Left lung (tissue), 14 donors: ENCODE measurements at places on chromosomes 11 and 22. TPM values are rescaled to one million over a fixed set of nuclear protein-coding genes. Genes with fewer than 3 reads are reported as not detected.

Gene B3GAT1
- polyA plus RNA-seq = 0.99 TPM

DNA sequence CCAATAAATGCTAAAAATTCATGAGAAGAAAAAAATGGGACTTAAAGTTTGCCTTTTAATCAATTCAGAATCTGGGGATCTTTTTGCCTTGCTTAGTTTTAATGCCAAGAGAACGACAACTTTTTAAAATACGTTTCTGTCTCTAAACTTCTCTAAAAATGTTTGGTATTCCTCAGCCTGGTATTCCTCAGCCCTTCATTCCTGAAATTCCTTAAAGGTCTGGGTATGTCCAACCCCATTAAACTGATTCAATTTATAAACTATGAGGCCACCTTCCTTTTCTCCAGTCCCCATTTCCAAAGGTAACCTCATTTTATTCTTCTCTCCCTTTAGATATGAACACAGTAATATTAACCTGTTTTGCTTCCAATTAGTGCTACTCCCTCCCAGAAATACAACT, 16.6 kb downstream of the POLA2 start:
- DNase-seq = no peak
- H3K27me3 ChIP-seq = no peaks in the 10 kb centered on the region
- H3K27ac ChIP-seq = no peak overlapping the region
- peaks cover 44% of the 10 kb centered on the region for H3K36me3 ChIP-seq

Gene FZD4
- polyA plus RNA-seq = 25.7 TPM

DNA sequence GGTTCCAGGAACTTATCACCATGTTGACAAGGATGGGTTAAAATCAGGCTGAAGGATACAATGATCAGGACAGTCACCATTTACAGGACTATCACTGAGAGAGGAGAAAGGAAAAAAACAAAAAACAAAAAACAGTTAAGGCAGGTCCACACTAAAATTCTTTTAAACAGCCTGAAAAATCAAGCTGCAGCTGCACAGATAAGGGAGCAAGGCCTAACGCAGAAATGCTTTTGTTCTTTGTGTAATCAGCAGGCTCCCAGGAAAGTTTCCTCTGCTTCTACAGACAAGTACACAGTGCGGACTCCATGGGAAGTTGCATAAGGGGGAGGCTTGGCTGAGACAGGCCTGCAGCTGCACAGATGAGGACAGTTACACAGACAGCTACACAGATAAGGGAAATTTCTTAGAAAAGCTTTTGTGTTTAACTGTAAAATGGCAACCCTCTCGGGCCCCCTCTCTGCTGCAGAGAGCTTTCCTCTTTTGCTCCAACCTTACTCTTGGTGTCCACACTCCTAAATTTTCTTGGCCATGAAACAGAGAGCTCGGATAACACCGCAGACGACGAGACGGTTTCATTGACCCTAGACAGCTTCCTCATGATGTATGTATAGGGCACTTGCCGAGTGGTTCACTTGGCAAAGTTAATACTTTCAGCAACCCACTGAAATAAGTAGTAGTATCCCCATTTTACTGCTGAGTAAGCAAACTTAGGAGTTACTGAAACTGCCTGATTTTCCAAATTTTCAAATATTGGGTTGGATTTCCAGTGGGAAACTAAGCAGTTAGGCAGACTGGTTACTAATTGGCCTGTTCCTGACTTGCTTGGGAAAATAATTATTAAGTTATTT, 45.5 kb downstream of the PIWIL3 start:
- no peaks in the 10 kb centered on the region for H3K36me3 ChIP-seq
- no peak overlapping the region for H3K4me3 ChIP-seq
- no peaks in the 10 kb centered on the region for H3K4me1 ChIP-seq
- peak; percentile 55 for DNase-seq
- no peaks in the 10 kb centered on the region for H3K27me3 ChIP-seq
- H3K27ac ChIP-seq = no peak overlapping the region

Gene HTR3B
- 0.20 TPM for polyA plus RNA-seq

GRCh38 chr11:70531281-70532065, 133.1 kb downstream of the CTTN start:
- no peak overlapping the region for H3K27ac ChIP-seq
- H3K36me3 ChIP-seq = no peaks in the 10 kb centered on the region
- no peak for DNase-seq
- H3K4me1 ChIP-seq = no peaks in the 10 kb centered on the region
- H3K27me3 ChIP-seq = no peaks in the 10 kb centered on the region
- H3K4me3 ChIP-seq = no peak overlapping the region

Gene GPHA2
- polyA plus RNA-seq = not detected

Gene APOBEC3H
- 0.23 TPM for polyA plus RNA-seq

Gene PTPMT1
- 36.1 TPM for polyA plus RNA-seq

Gene ART1
- not detected for polyA plus RNA-seq

GRCh38 chr11:75162954-75163353, 12.0 kb downstream of the SLCO2B1 start:
- H3K4me3 ChIP-seq = no peak overlapping the region
- no peaks in the 10 kb centered on the region for H3K27me3 ChIP-seq
- peak overlapping the region; percentile 70 for H3K27ac ChIP-seq
- H3K4me1 ChIP-seq = peaks cover 5% of the 10 kb centered on the region

DNA sequence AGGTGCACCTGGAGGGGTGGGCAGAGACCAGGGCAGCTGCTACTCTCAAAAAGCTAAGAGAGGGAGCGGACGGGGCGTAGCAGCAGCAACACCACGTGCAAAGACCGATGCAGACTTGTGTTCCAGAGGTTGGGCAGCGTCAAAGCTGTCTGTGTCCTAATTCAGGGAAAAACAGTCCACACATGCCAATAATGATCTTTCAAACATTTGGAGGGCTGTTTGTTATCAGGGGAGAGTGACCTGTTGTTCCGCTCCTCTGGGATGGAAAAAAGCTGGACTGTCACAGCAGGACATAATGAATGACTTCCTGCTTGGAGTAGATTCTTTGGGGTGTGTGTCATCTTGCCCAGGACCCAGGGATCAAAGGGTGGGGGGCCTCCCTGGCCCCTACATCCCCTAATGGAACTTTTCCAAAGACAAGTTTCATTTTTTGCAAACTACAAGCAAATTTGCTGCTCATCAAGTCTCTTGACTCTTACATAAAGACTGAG, 6.2 kb upstream of the FBLN1 start:
- H3K4me1 ChIP-seq = no peaks in the 10 kb centered on the region
- no peak for DNase-seq
- no peaks in the 10 kb centered on the region for H3K36me3 ChIP-seq
- H3K27ac ChIP-seq = peak overlapping the region; percentile 45
- H3K27me3 ChIP-seq = peaks cover 52% of the 10 kb centered on the region

GRCh38 chr11:34413263-34413662, 25.5 kb upstream of the CAT start:
- no peak overlapping the region for H3K27ac ChIP-seq
- H3K27me3 ChIP-seq = no peaks in the 10 kb centered on the region
- H3K36me3 ChIP-seq = no peaks in the 10 kb centered on the region
- H3K4me1 ChIP-seq = peaks cover 19% of the 10 kb centered on the region
- H3K4me3 ChIP-seq = no peak overlapping the region

GRCh38 chr11:17601256-17601671, 54.2 kb downstream of the OTOG start:
- no peaks in the 10 kb centered on the region for H3K36me3 ChIP-seq
- H3K4me1 ChIP-seq = no peaks in the 10 kb centered on the region
- no peak for DNase-seq
- no peak overlapping the region for H3K27ac ChIP-seq

Gene HYOU1
- polyA plus RNA-seq = 79.5 TPM

- H3K4me1 ChIP-seq = no peaks in the 10 kb centered on the region
- H3K36me3 ChIP-seq = no peaks in the 10 kb centered on the region
- peaks cover 15% of the 10 kb centered on the region for H3K27me3 ChIP-seq
- peak overlapping the region; percentile 49 for H3K27ac ChIP-seq
- H3K4me3 ChIP-seq = peak overlapping the region; percentile 21
Observed at GRCh38 chr11:122099374-122100036, 16.5 kb downstream of the BLID start.

GRCh38 chr11:75734491-75735180, 17.0 kb downstream of the MOGAT2 start:
- H3K27me3 ChIP-seq = no peaks in the 10 kb centered on the region
- no peaks in the 10 kb centered on the region for H3K36me3 ChIP-seq
- no peaks in the 10 kb centered on the region for H3K4me1 ChIP-seq
- no peak overlapping the region for H3K27ac ChIP-seq

DNA sequence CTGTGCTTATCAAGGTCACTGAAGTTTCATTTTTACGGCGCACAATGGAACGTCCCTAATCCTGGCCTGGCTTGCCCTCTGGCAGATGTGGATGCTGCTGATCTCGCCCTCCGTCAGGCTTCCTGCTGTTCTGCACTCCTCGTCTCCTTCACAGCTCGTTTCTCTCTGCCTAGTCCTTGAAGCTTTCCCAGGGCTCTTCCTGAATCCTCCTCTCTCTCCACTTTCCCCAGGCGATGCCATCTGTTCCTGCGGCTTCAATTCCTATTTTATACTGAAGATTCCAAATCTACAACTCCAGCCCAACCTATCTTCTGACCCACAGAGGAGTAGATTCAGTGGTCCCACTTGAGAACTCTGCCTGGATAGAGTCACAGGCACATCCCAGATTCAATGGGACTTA, 14.2 kb downstream of the SLC22A8 start:
- H3K27me3 ChIP-seq = no peaks in the 10 kb centered on the region
- H3K36me3 ChIP-seq = no peaks in the 10 kb centered on the region
- H3K4me3 ChIP-seq = no peak overlapping the region
- no peaks in the 10 kb centered on the region for H3K4me1 ChIP-seq
- no peak for DNase-seq
- H3K27ac ChIP-seq = no peak overlapping the region

GRCh38 chr11:74755395-74755995, 6.8 kb downstream of the RNF169 start:
- peaks cover 30% of the 10 kb centered on the region for H3K4me1 ChIP-seq
- peak overlapping the region; percentile 66 for H3K27ac ChIP-seq
- no peaks in the 10 kb centered on the region for H3K27me3 ChIP-seq
- no peaks in the 10 kb centered on the region for H3K36me3 ChIP-seq
- no peak for DNase-seq

Gene PNPLA3
- 0.45 TPM for polyA plus RNA-seq

Gene PHRF1
- polyA plus RNA-seq = 18.6 TPM

- no peaks in the 10 kb centered on the region for H3K4me1 ChIP-seq
- no peaks in the 10 kb centered on the region for H3K27me3 ChIP-seq
- H3K4me3 ChIP-seq = no peak overlapping the region
Observed at GRCh38 chr11:44941259-44942021, 9.2 kb downstream of the TP53I11 start.

DNA sequence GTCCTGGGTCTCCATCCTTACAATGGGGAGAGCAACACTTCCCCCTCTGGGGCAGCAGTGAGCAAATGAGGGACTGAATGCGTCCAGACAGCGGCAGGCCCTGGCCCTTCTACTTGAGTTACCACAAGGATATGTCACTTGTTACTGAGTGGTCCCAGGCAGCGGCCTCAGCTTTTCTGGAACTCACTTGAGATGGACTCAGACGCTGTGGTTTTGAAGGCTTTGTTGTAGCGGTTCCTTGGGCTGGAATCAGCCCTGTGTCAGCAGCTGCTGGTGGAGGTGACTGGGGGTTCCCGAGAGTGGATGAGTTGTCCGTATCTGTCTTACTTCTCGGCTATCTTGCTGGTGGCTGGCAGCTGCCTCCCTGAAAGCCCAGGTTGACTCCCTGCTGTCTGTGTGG, 77.0 kb downstream of the MICAL2 start:
- H3K4me1 ChIP-seq = peaks cover 16% of the 10 kb centered on the region
- peak overlapping the region; percentile 67 for H3K27ac ChIP-seq
- H3K36me3 ChIP-seq = no peaks in the 10 kb centered on the region
- no peak overlapping the region for H3K4me3 ChIP-seq

Gene SOX10
- polyA plus RNA-seq = 0.41 TPM

GRCh38 chr22:32987081-32987631, 71.0 kb downstream of the SYN3 start:
- DNase-seq = no peak
- no peak overlapping the region for H3K4me3 ChIP-seq

Gene MOGAT2
- not detected for polyA plus RNA-seq

DNA sequence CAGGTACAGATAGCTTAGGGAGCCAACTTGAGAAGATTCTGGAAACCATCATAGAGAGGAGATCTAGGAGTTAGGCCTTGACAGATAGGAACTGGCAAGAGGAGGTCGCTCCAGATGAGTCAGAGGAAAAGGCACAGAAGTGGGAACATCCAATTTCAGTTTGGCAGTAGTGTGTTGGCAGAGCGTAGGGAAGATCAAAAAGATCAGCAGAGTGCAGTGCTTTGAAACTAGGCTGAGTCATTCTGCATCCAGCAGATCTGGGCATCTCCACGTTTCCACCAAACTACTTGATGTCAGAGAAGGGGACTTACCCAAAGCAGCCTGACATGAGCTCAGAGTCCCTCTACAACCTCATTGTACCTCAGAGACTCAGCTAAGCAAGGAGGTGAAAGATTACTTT, 58.5 kb downstream of the GAB4 start:
- H3K27me3 ChIP-seq = no peaks in the 10 kb centered on the region
- no peaks in the 10 kb centered on the region for H3K4me1 ChIP-seq
- H3K36me3 ChIP-seq = no peaks in the 10 kb centered on the region
- H3K4me3 ChIP-seq = no peak overlapping the region
- no peak for DNase-seq

- H3K4me1 ChIP-seq = peaks cover 22% of the 10 kb centered on the region
- peak overlapping the region; percentile 74 for H3K4me3 ChIP-seq
- no peaks in the 10 kb centered on the region for H3K27me3 ChIP-seq
- H3K36me3 ChIP-seq = peaks cover 5% of the 10 kb centered on the region
- peak overlapping the region; percentile 85 for H3K27ac ChIP-seq
- no peak for DNase-seq
Observed at GRCh38 chr11:90221803-90222458, 918 bp downstream of the CHORDC1 start.

DNA sequence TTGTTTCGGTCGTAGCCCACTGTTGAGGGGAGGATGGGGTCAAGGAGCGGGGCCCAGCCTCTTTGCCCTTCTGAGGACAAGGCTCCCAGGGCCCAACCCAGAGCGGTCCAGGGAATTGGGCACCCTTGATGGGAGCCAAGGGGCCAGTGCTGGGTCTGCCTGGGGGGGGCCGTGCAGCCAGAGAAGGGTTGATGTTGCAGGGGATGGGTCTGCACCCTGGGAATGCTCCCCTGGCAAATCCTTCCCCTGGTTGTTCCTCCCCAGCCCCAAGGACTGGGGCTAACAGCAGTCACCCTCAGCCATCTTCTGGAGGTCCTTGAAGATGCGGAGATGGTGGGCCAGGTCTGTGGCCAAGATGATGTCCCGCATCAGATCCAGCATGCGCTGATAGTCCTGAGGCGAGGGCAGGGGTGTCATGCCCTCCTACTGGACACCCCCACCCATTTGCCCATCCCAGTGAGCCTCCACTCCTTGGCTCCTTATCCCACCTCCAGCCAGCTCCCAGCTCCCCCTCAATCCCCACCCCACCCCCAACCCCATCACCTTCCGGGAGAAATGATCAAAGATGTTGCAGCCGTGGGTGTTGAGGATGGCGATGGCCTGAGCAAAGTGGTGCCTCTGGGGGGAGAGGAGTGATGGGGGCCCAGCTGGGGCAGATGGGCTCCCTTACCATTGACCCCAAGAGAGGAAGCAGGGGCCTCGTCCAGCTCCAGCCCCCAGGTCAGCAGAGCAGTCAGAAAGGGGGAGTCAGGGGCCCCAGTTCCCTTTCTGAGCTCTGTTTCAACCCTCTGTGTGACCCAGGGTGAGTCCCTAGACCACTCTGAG, 95.0 kb downstream of the PDE2A start:
- H3K4me1 ChIP-seq = peaks cover under 1% of the 10 kb centered on the region
- no peaks in the 10 kb centered on the region for H3K27me3 ChIP-seq
- no peak overlapping the region for H3K27ac ChIP-seq
- no peak overlapping the region for H3K4me3 ChIP-seq

Gene ESRRA
- 12.9 TPM for polyA plus RNA-seq
